WTC11 (cell line): ENCODE measurements at places on chromosomes 3 and 15. TPM values are rescaled to one million over a fixed set of nuclear protein-coding genes. Genes with fewer than 3 reads are reported as not detected.

DNA sequence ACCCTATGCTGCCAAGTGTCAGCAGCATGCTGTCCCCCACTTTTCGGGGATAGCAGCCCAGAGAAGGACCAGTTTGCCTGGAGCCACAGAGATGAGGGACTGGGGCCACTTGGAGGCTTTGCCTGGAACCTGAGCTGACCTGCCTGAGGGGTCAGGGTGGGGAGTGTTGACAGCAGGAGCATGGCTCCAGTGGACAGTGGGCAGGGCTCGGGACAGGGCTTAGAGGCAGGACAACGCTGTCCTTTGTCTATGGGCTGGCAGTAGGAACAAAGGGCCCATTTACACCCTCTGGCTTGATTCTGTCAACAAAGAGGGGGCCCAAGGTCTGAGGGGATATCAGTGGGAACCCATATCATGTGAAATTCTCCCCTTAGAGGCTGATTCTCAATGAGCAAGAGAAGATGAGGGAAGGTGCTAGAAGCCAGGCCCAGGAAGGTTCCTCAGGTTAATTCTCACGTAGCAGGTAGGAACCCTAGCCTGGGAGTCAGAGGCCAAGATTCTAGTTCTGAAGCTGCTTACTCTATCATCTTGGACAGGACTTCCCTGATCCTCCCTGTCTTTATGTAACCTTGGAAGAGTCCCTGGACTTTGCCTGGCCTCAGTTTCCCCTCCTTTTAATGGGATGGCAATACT lies 29.7 kb upstream of the HHATL start:
- no peak for DNase-seq

GRCh38 chr3:73448761-73449301 lies 175.9 kb downstream of the PDZRN3 start:
- DNase-seq = no peak

DNA sequence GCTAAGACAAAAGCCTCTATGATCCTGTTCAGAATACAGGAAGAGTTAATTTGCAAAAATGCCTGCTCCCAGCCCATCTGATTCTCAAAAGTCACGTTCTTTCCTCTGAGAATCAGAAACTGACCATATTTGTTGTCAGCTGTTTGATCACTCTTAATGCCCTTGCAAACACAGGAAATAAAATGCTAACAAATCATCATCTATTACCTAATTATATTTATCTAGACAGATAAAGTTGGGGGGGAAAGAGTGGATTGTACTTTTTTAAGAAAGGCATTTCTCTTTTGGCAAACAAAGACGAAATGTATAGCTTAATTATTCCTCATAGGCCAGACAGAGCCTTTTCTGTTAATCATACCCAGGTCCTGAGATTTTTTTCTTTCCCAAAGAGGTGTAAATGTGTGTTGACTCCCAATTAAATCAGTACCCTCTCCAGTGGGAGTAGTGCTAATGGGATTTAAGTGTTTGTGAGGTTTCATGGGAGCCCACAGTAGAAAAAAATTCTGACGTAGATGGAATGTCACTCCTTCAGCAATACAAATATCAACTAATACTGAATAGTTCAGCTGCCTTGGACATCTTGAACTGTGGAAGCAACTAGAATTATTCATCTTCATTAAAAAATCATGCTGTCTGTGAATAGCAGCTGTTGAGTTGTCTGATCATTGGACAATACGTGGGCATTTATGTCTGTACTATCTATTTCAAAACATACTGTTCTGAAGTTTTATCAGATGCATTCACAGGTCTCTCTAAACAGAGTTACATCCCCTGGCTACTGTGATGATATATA lies 22.5 kb upstream of the BNIP2 start:
- DNase-seq = no peak

GRCh38 chr3:172224560-172225214 lies 185.3 kb downstream of the FNDC3B start:
- no peak for DNase-seq

RLBP1 gene
- total RNA-seq = not detected in 3 replicates

SLC2A2 gene
- 0.16 TPM in 1 of 3 replicates, not detected in the others for total RNA-seq

PP2D1 gene
- not detected in 3 replicates for total RNA-seq

FOXB1 gene
- 10.8 to 15.0 TPM (median 13.7 TPM) in 3 replicates for total RNA-seq

STARD9 gene
- 5.7 to 6.6 TPM (median 6.2 TPM) in 3 replicates for total RNA-seq
